T-helper 9 cell (primary cell): ENCODE measurements at places on chromosomes 1 and 21.

GRCh38 chr21:43004926-43005325 lies 30.6 kb downstream of the PKNOX1 start:
- no peak for DNase-seq

DNA sequence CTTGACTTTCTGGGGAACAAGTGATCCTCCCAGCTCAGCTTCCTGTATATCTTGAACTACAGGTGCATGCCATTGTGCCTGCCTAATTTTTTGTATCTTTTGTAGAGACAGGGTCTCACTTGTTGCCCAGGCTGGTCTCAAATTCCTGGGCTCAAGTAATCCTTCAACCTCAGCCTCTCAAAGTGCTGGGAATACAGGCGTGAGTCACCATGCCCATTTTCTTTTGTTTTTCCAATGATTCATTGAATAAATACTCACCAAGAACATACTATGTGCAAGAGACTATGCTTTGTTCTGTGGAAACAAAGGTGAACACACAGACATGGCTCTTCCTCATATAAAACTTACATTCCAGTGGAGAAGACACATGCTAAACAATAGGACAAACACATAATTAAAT lies 407.8 kb upstream of the DAB1 start:
- DNase-seq, result no peak

DNA sequence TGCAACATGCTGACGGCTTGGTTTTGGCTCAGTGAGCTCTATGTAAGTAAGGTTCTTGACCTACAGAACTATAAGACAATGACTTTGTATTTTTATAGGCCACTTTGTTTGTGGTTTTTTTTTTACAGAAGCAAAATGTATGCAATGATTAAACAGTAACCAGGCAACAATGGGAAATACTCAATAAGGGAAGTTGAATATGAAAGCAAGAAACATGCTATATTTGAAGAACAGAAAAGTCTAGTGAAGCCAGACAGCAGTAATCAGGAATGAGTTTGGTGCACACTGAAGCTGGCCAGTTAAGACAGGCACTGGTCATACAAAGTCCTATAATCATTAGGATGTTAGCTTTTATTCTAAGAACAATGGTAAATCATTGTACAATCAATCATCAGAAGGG lies 1926.8 kb downstream of the NCAM2 start:
- DNase-seq, result no peak

DNA sequence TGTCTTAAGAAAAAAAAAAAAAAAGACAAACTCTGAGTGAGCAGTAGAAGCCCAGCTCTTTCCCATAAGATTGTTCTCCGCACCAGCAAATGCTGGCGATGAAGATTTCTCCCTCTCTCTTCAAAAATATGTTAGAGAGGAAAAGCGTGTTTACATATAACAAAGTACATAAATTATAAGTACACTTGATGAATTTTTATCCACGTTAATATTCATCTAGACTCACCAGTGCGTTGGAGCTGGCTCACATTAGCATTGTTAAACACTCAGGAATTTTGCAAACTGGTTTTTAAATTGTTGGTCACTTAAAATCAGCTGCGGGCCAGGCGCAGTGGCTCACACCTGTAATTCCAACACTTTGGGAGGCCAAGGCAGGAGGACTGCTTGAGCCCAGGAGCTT lies 56.0 kb downstream of the RUNX3 start:
- DNase-seq, result no peak

DNA sequence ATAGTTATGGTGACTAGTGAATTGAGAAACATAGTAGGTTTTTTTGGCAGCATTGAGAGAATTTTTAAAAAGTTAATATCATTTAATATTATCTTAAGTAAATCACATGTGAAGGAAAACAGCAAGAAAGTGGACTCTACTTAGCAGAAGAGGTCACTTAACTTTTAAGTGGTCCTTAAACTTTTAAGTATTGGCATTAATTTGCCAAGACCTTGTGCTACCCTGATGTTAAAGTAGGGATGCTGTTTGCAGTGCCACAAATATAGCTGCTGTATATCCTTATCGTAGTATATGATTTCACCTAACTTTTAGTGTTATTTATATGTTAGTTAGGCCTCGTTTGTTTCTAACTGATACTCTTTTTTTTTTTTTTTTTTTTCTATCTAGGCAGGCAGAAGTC lies 40.2 kb downstream of the SMG7 start:
- DNase-seq, result no peak

- no peak for DNase-seq
Measured at GRCh38 chr1:87115317-87115890, 201.0 kb downstream of the HS2ST1 start.

- no peak for DNase-seq
Measured at GRCh38 chr1:203275656-203276272, 29.6 kb upstream of the BTG2 start.

GRCh38 chr1:199121047-199121446 lies 482.2 kb downstream of the PTPRC start:
- no peak for DNase-seq

DNA sequence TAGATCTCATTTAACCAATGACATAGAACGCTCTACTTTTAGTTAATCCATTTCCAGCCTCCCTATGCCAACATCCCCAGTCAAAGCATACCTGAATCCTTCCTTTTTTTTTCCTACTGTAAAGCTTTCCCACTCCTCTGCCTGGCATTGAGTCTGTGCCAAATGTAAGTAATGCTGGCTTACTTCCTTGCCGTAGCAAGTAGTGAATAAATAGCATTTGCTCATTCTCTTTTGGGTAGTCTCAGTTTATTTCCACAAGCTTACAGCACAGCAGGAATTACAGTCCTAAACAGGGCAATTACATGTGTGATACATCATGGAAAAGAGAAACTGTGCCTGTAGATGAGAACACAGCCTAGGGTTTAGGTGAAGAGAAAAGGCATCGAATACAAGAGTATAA lies 352.6 kb upstream of the NEGR1 start:
- DNase-seq, result no peak

DNA sequence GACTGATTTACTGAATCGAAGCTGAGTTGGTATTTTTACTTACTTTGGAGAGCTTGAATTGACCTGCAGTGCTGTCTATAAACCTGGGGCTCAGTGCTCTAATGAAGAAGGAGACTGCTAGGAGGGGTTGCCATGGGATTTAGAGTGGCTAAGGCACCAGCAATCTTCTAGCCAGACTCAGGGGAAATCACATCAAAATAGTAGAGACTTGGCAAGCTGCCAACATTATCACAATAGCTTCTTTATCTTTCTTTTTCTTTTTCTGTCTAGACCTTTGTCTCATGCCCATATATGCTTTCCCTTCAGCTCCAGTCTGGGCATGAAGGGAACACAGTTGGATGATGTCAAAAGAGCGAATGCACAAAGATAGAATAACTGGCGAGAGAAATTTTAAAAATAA lies 301.1 kb upstream of the DPYD start:
- no peak for DNase-seq

DNA sequence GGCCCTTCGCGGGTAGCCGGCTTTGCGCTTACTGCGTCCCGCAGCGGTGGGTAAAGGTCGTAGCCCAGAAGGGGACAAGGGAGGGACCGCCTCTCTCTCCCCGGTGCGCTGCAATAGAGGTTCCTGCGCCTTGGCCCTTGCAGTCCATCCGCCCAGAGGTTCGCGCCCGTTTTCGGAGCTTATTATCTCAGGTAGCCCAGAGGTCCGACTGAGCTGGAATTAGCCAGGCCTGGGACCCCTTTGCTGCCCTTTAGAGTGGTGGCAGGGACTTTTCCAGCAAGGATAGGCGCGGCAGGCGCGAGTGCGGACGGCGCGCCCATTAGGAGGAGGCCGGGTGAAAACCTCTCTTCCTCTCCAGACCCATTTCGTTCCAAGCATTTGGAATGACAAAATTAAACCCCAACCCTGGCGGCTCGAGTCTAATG lies 5.0 kb downstream of the LHX4 start:
- no peak for DNase-seq

- no peak for DNase-seq
Measured at GRCh38 chr1:65512383-65512782, 91.9 kb downstream of the LEPR start.

DNA sequence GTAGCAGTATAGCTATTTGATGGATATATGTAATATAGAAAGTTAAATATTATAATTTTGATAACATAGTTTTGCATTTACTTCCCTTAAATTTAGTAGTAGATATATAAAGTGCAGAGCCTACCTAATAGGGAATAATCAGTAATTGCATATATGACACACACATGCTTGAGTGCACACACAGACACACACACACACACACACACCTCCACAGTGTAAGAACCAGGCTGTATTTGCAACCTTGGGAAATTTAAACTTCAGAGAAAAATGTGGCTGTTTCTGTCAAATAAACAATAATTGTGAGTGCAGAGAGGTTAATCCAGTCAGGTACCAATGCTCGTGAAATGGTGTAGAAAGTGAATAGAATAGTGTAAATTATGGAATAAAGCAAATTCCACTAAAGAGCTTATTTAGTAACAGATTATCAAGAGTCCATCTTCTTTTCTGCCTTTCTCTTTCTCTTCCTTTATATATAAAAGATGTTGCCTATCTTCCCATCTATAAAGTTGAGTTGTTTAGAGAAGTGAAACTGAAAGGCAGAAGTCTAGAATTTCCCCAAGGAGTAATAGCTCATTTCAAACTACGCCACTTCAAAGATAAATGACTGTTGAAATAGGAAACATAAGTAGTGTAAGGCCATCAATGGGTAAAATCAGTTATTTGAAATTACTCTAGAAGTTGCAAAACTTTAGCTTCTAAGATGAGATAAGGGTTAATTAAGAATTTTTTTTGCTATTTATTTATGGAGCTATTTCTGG lies 273.7 kb downstream of the SRGAP2C start:
- DNase-seq, result no peak

GRCh38 chr1:15027515-15027986 lies 126.0 kb upstream of the TMEM51 start:
- no peak for DNase-seq

DNA sequence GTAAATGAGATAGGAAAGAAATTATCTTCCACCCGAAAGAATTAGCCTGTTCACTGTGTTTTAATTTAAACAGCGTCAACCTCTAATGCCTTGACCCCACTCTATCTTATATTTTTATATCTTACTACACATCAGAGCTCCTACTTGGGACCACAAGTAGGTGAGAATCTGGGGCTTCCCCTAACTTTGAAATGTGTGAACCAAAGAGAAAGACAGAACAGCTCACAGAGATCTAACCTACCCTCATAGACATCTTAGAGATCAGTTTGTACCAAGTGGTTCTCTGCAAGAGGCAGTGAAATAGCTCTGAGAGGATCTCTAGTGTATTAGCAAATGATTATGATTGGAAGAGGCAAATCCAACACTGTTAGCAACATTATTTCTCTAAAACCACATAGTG lies 31.0 kb upstream of the IFI16 start:
- no peak for DNase-seq

DNA sequence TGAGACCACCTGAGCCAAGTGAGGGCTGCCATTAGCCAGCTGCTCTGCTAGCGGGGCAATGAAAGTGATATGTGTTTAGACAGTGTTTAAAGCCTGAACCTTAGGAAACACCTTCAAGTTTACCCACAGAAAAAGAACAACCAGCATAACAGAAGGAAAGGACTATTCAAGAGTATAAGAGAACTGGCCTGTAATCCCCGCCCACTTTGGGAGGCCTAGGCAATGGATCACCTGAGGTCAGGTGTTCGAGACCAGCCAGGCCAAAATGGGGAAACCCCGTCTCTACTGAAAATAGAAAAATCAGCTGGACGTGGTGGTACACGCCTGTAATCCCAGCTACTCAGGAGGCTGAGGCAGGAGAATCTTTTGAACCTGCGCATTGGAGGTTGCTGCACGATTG lies 149.4 kb downstream of the PCP4 start:
- DNase-seq, result no peak

DNA sequence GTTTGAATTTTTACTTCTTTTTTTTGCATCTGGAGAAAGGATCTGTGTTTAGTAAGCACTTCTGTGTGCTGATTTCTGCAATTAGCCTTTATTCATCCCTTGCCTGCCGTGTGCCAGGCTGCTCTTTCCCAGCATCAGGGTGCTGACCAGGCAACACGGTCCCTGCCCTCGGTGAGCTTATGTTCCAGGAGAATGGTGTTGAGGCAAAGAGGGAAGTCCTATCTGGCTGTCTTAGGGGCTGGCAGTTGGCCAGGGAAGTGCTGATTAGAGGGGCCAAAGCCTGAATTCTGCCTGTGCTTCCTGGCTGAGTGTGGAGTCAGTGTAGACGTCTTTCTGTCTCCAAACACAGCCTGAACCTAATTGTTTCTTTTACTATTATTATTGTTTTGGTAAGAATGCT lies 187.1 kb downstream of the CAMTA1 start:
- DNase-seq, result no peak

- DNase-seq, result no peak
Measured at GRCh38 chr1:172224871-172225270, 195.6 kb upstream of the C1orf105 start.

- no peak for DNase-seq
Measured at GRCh38 chr1:213720032-213720431, 267.7 kb upstream of the PROX1 start.
